CD4-positive, CD25-positive, alpha-beta regulatory T cell (primary cell): ENCODE measurements at places on chromosomes 6 and 20. TPM values are rescaled to one million over a fixed set of nuclear protein-coding genes. Genes with fewer than 3 reads are reported as not detected.

The C2 gene
- polyA plus RNA-seq, result not detected

The ENPP3 gene
- not detected for polyA plus RNA-seq

The HLA-DRB5 gene
- 3.0 TPM for polyA plus RNA-seq

The LTB gene
- 1,395 TPM for polyA plus RNA-seq

The MRS2 gene
- 15.8 TPM for polyA plus RNA-seq

The GSTA3 gene
- polyA plus RNA-seq, result not detected

The SLC22A2 gene
- polyA plus RNA-seq, result not detected

The FOXO3 gene
- polyA plus RNA-seq, result 17.1 TPM

The NEURL2 gene
- polyA plus RNA-seq, result 1.4 TPM

The HTR1B gene
- not detected for polyA plus RNA-seq

The NKAPL gene
- polyA plus RNA-seq, result not detected

The SPEF1 gene
- polyA plus RNA-seq, result not detected

The RAB5IF gene
- 199 TPM for polyA plus RNA-seq

The MEI4 gene
- polyA plus RNA-seq, result not detected

The COL9A3 gene
- polyA plus RNA-seq, result not detected

The SNPH gene
- polyA plus RNA-seq, result 3.5 TPM

GRCh38 chr6:45816674-45817297, 198.9 kb downstream of the CLIC5 start:
- no peak for DNase-seq
- H3K4me1 ChIP-seq, result no peaks in the 10 kb centered on the region
- peaks cover 2% of the 10 kb centered on the region for H3K27me3 ChIP-seq
- H3K4me3 ChIP-seq, result no peak overlapping the region

DNA sequence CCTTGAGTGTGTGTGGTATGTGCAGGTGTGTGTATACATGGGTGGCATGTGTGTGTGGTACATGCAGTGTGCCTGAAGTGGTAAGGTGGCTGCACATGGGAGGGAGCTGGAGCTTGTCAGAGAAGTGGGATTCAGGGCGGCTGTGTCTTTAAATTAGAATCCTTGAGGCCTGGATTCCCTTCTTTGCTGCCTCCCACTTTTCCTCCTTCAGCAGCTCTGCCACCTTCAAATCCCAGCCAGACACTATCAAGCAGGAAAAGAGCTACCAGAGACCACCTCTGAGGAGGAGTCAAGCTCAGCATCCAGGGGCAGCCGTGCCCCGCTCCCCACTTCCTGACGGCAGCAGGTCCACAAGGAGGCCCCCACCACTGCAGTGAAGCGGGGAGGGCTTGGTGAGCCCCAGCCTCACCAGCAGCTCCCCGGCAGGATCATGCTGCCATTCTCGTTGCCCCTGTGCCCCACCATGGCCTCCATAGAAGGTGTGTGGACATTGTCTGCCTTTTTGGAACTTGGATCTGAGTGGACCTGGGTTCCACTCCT, 131.0 kb upstream of the MLN start:
- H3K4me1 ChIP-seq, result no peaks in the 10 kb centered on the region
- no peak overlapping the region for H3K4me3 ChIP-seq
- H3K27ac ChIP-seq, result no peak overlapping the region
- peaks cover 2% of the 10 kb centered on the region for H3K27me3 ChIP-seq
- no peak for DNase-seq

- H3K36me3 ChIP-seq, result no peaks in the 10 kb centered on the region
- no peaks in the 10 kb centered on the region for H3K4me1 ChIP-seq
- H3K27me3 ChIP-seq, result no peaks in the 10 kb centered on the region
- H3K4me3 ChIP-seq, result no peak overlapping the region
Observed at GRCh38 chr20:14536738-14537137, 199.3 kb upstream of the FLRT3 start.

GRCh38 chr6:23016696-23017095, 447.3 kb downstream of the HDGFL1 start:
- no peak for DNase-seq
- H3K4me1 ChIP-seq, result no peaks in the 10 kb centered on the region
- no peak overlapping the region for H3K27ac ChIP-seq

DNA sequence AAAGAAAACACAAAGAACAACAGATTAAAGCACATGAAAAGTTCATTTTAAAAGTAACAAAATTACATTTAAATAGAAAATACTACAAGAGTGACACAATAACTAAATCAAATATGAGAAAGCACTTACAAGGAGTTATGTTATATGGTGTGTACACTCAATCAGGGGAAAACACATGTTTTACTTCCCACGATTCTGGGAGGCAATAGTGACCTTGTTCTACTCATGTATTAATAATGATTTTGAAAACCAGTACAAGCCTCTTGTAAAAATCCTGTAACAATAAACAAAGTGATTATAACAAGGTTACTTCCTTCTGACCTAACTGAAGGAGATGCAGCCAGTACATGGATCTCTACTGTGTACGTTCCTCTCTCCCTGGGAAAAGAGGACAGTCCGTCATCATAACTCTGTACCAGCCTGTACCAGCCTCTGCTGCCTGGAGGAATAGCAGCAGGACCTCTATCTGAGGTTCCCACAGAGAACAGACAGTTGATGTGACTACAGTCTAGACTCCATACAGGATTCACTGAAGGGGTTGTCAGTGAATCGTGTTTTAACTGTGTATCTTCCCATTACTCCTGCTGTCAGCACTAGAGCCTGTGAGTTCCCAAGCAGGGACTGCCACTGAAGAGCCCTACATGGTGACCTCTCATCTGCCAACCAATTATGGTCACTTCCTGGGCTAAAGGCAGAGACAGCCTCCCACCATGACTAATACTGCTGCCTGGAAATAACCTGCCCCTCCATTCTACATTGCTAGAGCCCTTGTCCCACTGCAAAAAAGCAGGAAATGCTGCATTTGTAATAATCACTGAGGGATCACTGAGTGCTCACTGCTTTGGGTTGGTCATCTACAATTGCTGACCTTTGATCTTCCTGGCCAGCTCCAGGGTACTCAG, 149.7 kb downstream of the KIF16B start:
- no peak overlapping the region for H3K27ac ChIP-seq
- DNase-seq, result no peak
- no peaks in the 10 kb centered on the region for H3K4me1 ChIP-seq
- H3K4me3 ChIP-seq, result no peak overlapping the region

DNA sequence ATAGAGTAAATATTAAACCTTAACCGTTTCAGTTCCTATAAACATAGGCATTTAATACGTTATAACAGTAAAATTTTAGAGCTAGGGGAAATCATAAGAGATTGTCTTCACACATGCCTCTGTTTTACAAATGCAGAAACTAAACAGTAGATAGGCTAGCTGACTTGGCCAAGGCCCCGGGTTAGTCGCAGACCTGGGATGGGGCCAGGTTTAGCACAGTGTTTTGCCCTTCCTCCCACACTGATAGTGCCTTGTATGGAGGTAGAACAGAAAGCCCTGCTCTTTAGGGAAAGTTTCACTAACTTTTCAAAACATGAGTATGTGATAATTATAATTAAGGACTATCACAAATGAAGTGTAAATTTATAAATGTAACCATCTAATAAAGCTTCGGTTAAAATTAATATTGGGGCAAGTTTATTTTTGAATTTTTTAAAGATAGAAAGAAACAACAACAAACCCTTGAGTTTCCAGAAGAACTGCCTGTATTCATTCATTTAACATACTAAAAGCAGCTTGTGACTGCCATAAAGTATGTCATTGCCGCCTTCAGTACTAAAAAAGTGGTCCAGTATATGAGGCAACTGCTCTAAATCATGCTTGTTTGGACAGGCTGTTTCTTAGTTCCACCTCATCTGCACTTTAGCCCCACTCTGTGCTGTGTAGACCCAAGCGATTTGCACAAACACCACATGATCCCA, 62.5 kb upstream of the LOC128125822 start:
- H3K4me3 ChIP-seq, result no peak overlapping the region
- H3K4me1 ChIP-seq, result no peaks in the 10 kb centered on the region
- H3K27ac ChIP-seq, result no peak overlapping the region
- H3K36me3 ChIP-seq, result no peaks in the 10 kb centered on the region

DNA sequence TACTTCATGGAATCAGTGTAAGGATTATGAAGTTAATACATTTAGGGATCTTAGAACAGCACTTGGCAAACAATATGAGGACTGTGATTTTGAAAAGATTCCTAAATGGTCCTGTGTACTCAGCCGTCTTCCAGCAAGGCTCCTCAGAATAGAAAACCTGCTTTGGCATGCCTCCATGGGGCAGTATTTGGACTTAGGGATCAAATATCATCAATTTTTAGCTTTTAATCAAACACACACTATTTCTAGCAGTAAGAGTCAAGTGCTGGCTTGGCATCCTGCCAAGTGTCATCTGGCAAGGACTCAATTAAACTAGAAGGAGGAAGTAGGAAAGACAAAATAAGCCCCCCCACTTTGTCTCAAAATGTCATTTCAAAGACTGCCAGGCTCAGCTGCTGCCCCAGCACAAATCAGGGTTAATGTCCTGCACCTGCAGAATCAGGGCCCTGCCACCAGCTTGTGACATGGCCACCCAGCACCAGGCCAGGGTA, 40.8 kb downstream of the IYD start:
- no peak overlapping the region for H3K27ac ChIP-seq
- no peaks in the 10 kb centered on the region for H3K36me3 ChIP-seq
- DNase-seq, result no peak
- no peaks in the 10 kb centered on the region for H3K4me1 ChIP-seq
- peaks cover 19% of the 10 kb centered on the region for H3K27me3 ChIP-seq

DNA sequence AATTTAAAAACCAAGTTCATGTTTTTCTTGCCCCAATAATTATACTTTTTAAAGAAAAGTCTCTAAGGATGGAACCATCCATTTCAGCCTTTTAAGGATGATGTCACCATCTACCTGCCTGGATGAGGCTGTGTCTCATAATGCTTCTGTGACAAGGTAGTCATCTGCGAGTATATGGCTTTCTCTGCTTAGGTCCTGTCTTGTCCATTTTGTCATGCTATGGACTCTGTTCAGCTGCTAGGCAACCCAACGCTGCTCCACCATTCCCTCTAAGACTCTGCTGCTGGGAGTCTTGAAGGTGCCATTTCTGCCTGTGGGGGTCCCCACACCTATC, 459.8 kb upstream of the RUNX2 start:
- H3K27me3 ChIP-seq, result no peaks in the 10 kb centered on the region
- H3K27ac ChIP-seq, result no peak overlapping the region
- no peaks in the 10 kb centered on the region for H3K4me1 ChIP-seq
- no peak for DNase-seq
- no peak overlapping the region for H3K4me3 ChIP-seq
- H3K36me3 ChIP-seq, result no peaks in the 10 kb centered on the region

DNA sequence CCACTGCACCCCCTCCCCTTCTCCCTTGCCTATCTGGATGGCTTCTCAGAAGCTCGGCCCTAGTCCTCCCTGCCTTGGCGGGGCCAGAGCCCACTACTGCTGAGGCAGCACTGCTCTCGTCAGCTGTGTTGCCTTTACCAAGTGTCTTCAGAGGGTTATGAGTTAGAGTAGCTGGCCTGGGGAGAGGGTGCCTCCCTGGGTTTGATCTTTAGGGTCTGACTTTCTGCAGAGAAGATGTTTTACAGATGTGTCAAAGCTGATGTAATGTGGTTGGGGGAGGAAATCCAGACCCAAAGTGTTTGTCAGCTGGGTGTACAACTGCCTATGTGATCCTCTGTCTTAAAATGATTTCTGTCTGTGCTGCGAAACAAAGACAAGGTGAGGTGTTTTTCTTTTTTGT, 30.4 kb upstream of the PI16 start:
- H3K4me1 ChIP-seq, result no peaks in the 10 kb centered on the region
- no peak for DNase-seq
- peaks cover 49% of the 10 kb centered on the region for H3K36me3 ChIP-seq
- H3K27ac ChIP-seq, result no peak overlapping the region

DNA sequence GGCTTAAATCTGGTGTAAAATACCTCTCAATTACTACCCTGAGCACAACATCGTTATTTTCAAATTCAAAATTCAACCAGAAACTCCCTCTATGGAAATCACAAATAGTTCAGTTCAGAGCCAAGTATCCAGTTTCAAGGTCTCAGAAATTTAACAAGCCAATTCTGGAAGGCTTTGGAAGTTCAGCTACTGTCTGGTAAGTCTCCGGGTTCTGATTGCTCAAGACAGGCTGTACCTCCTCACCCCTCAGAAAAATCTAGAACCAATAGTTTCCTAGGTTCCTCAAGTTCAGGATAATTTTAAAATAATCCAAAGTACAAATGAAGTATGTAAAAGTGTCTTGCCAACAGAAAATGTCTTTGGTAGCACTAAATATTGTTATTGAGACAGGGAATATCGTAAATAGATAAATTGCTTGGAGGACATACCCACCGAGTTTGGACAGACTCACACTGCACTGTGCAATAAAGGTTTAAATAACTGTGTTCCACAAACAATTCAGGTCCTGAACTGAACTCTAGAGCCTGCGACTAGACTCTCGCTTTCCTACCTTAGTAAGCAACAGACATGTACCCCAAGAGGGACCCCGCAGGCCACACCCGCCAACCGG, 729 bp downstream of the ATG5 start:
- peaks cover 29% of the 10 kb centered on the region for H3K4me1 ChIP-seq
- peak overlapping the region; percentile 94 for H3K4me3 ChIP-seq
- H3K27me3 ChIP-seq, result peaks cover 4% of the 10 kb centered on the region
- peak overlapping the region; percentile 89 for H3K27ac ChIP-seq

GRCh38 chr6:3017304-3017703, 17.6 kb downstream of the NQO2 start:
- H3K36me3 ChIP-seq, result peaks cover 30% of the 10 kb centered on the region
- H3K27me3 ChIP-seq, result no peaks in the 10 kb centered on the region
- peaks cover 7% of the 10 kb centered on the region for H3K4me1 ChIP-seq
- H3K27ac ChIP-seq, result no peak overlapping the region

GRCh38 chr20:50635676-50636600, 55.4 kb downstream of the RIPOR3 start:
- H3K4me1 ChIP-seq, result no peaks in the 10 kb centered on the region
- H3K4me3 ChIP-seq, result no peak overlapping the region
- H3K27ac ChIP-seq, result no peak overlapping the region
- H3K27me3 ChIP-seq, result no peaks in the 10 kb centered on the region

DNA sequence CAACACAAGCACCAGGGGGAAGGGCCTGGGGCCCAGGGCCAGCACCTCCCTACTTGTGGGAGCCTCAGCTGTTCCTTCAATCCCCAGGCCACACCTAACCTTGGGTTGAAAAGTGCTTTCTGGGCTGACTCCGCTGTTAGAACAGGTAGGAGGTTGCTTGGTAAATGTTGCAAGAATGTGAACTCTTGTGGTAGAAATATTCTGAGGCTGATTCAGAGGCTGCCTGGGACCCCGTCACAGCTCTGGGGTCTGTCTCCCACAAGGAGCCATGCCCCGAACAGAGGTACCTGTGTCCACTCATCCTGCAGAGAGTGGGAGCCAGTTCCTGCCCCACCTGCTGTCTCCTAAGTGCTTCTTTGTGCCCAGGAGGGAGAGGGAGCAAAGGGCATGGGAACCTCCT, 14.4 kb upstream of the MAS1L start:
- DNase-seq, result no peak
- H3K36me3 ChIP-seq, result no peaks in the 10 kb centered on the region

- no peaks in the 10 kb centered on the region for H3K36me3 ChIP-seq
- no peak overlapping the region for H3K4me3 ChIP-seq
- no peaks in the 10 kb centered on the region for H3K4me1 ChIP-seq
- DNase-seq, result no peak
- H3K27me3 ChIP-seq, result no peaks in the 10 kb centered on the region
- H3K27ac ChIP-seq, result no peak overlapping the region
Observed at GRCh38 chr20:61659994-61660346, 405.7 kb downstream of the TAF4 start.
